Pulmonary artery endothelial cell (primary cell): ENCODE measurements at places on chromosomes 4 and X. TPM values are rescaled to one million over a fixed set of nuclear protein-coding genes. Genes with fewer than 3 reads are reported as not detected.

SMIM10 gene
- 1.3 and 2.2 TPM in 2 replicates for total RNA-seq

USP51 gene
- total RNA-seq, result 1.1 and 1.3 TPM in 2 replicates

BCORL1 gene
- 1.4 and 2.0 TPM in 2 replicates for total RNA-seq

RIPPLY1 gene
- total RNA-seq, result not detected in 2 replicates

CT45A5 gene
- total RNA-seq, result not detected in 2 replicates

BEX5 gene
- total RNA-seq, result 2.4 and 3.5 TPM in 2 replicates

PAGE4 gene
- total RNA-seq, result not detected in 2 replicates

RTL3 gene
- total RNA-seq, result not detected in 2 replicates

ALPK1 gene
- 7.1 and 8.9 TPM in 2 replicates for total RNA-seq

TMEM164 gene
- total RNA-seq, result 25.1 and 31.3 TPM in 2 replicates
